ENCODE measurements at places on chromosomes 7 and 10.

DNA sequence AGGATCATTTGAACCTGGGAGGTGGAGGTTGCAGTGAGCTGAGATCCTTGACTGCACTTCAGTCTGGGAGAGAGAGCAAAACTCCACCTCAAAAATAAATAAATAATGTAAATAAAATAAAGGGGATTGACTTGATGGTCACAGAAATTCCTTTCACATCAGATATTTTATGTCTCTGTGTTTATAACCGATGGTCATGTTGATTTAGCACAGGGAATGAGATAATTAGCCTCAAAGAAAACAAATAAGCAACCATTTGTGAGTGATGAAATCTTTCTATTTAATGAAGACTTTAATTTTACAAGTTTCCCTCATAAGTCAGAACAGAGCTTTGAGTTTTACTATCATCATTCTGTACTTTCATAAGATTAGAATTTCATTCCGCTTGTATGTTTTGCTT is 64.8 kb upstream of the NUPR2 start:
- DNase-seq, result no peak

- DNase-seq, result no peak
These were observed 7.6 kb downstream of the CCDC172 start for GRCh38 chr10:116331815-116332214.

GRCh38 chr10:13848520-13849445 is 262.0 kb downstream of the PRPF18 start:
- DNase-seq, result no peak

DNA sequence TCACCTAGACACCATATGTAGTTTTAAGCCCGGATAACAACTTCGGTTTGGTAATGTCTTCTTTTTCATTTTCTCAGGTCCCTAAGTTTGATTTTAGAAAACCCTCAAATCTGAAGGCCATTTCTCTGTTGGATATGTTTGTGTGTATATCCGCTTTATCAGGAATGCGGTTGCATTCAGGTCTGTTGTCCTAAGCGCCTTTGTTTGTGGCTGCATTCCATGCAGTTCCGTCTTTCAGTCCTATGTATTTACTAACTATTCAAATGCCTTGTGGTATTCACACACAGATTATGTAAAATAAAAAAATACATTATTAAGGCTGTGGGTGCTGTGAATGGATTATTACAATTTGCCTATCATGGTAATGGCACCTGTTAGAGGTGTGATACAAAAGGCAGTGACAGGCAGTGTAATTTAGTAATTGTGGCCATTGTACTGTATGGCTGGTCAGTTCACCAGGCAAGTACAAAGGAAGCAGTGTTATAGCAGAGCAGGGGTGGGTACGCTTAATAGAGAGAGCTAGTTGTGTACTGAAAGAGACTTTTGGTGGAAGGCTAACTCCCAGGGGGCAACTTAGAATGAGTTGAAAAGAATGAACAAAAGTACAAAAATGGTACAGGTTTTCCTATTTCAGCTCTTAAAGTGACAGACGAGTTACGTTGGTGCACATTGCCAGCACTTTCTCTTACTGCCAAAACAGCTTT is 136.4 kb downstream of the VTI1A start:
- no peak for DNase-seq

- DNase-seq, result no peak
These were observed 26.9 kb downstream of the FAM13C start for GRCh38 chr10:59335497-59335896.

- no peak for DNase-seq
These were observed 39.4 kb upstream of the PHF14 start for GRCh38 chr7:10934292-10934691.

- no peak for DNase-seq
These were observed 59.4 kb downstream of the UNCX start for GRCh38 chr7:1291845-1292765.

GRCh38 chr7:123327661-123328060 is 127.9 kb upstream of the SLC13A1 start:
- no peak for DNase-seq

DNA sequence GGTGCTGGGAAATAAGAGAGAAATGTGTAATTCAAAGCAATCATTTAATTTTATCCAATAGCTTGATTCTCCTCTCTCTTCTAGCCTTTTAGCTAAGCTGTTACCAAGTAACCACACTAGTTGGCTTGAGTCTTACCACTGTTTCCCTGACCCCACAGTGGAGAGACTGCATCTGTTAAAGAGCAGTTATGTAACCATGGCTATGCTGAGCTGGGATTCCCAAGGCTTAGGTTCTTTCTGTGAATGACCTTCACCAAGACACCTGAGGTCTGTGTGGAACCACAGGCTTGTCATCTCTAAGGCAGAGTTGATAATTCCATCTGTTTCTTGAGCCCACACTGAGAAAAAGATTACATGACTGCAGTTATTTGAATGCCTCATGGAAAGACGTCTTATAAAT is 47.7 kb upstream of the ATRNL1 start:
- DNase-seq, result no peak

GRCh38 chr7:20561466-20561865 is 54.0 kb upstream of the ABCB5 start:
- no peak for DNase-seq

GRCh38 chr7:22387583-22387982 is 30.6 kb upstream of the RAPGEF5 start:
- DNase-seq, result no peak

DNA sequence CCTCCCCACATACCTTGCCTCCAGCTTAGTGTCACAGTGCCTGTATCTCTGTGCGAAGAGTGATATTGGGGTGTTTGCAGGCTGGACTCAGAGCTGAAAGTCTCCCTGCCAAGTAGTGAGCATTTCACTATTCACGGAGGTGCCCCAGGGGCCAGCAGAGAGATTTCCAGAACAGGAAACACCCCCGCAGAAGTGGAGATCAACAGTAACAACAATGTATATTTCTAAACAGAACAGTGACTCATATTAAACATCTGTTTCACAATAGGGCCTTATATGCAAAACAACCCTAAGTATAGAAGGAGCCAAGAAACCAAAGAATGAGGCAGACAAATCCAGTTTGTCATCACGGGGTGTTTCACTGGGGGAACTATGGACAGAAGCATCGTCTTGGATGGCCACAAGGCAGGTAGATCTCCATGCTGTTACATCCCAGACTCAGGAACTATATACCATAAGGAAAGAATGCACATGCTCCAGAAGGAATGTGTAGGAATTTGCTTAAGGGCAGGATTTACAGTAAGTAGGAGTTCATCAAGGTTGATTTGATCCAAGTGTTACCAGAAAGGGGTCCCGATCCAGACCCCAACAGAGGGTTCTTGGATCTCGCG is 29.3 kb upstream of the CCL24 start:
- DNase-seq, result no peak

GRCh38 chr7:112596260-112596659 is 115.5 kb downstream of the LSMEM1 start:
- no peak for DNase-seq

- no peak for DNase-seq
These were observed 115.7 kb downstream of the TPK1 start for GRCh38 chr7:144720149-144720548.

DNA sequence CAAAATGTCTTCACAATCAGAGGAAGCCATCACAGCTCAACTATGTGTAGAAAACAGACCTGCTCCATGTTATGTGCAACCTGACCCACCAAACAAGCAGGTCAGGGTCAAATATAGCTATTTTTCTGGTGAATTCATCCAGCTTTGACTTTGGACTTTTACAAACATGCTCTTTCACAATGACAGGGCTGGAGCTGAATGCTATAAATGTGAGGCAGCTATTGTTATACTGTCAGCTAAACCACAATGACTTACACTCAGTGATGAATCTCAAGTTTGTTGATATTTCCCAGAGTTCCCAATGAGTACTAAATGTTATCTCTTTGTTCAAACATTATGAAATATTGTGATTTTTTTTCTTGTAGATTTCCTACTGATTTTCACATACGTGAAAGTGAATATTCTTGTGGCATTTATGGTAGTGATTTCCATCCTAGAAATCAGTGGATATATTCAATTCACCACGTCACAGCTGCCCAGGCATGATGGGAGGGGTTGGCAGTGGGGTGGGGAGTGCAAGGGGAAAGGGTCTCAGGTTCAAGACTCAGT is 2.5 kb upstream of the ITIH2 start:
- no peak for DNase-seq

DNA sequence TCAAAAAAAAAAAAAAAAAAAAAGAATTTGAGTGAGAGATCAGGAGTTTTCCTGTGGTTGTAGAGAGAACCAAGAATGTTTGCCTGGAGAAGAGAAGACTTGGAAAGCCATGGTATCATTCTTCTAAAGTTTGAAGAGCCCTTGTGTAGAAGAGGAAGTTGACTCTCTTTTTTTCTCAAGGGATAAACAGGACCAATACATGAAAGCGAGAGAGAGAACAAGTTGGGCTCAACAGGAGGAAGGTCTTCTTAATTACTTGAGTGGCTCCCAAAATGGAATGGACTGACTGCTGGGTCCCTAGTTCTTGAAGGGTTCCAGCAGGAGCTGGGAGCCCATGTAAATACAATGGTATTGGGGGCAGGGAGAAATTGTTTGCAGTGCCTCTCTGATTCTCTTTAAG is 173.3 kb upstream of the ADO start:
- no peak for DNase-seq

DNA sequence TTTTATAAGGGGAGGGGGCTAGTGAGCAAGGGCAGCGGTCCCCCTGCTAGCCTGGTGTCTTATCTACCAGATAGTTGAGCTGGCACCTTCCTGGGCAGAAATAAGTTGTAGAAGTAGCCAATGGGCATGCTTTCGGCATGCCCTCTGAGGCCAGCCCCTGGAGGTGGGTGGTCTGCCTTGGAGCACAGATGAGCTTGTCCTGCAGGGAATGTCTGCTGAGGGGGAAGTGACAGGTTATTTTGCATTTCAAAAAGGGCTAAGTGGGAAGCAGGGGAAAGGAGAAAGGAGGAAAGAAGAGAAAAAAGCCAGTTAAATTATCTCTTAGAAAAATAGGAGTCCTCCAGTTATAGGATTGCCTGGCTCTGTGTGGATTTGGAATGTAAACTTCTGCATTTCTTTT is 88.9 kb downstream of the GPR26 start:
- no peak for DNase-seq

GRCh38 chr7:23471106-23471859 is 992 bp upstream of the IGF2BP3 start:
- no peak for DNase-seq
